ENCODE measurements at places on chromosomes 12 and 14.
A peak's percentile ranks its signal among the peaks of the same experiment; 100 is the strongest.

- no peak for DNase-seq
Observed at GRCh38 chr12:85060916-85061315, 24.8 kb downstream of the LRRIQ1 start.

- peak; percentile 79 for DNase-seq
Observed at GRCh38 chr14:69129264-69129880, 23.5 kb downstream of the DCAF5 start.

DNA sequence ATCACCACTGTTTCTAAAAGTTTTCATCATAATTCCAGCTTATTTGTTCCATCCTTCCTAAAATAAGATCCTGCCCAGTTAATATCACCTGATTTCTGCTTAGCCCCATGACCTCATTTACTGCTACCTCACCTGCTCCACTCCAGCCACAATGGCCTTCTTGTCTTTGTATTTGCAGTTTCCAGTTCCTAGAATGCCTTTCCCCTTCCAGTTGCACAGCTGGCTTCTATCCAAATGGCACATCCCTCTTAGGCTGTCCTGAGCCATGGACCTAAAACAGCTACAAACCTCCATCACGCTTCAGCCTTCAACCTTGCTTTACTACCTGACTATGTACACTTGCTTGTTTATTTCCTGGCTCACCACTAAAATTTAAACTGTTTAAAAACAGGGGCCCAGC is 6.5 kb upstream of the LGMN start:
- peak; percentile 60 for DNase-seq

DNA sequence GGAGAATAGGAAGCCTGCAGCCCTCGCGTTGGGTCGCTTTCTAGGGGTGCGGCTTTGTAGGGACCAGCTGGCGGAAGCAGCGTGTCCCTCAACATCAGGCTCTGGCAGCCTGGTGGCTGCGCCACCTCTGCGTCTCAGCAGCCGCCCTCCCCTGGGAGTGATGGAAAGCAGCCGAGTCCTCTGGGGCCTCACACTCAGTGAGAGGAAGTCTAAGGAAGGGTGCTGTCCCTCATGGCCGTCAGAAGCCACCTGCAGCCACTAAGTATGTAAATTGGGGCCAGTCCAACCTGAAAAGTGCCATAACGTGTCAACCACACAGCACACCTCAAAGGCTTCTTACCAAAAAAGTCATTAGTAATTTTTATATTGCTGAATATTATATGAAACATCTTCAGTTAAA is 80.3 kb downstream of the WDR20 start:
- no peak for DNase-seq

GRCh38 chr12:131090274-131091210 is 136.8 kb downstream of the ADGRD1 start:
- peak; percentile 40 for DNase-seq

DNA sequence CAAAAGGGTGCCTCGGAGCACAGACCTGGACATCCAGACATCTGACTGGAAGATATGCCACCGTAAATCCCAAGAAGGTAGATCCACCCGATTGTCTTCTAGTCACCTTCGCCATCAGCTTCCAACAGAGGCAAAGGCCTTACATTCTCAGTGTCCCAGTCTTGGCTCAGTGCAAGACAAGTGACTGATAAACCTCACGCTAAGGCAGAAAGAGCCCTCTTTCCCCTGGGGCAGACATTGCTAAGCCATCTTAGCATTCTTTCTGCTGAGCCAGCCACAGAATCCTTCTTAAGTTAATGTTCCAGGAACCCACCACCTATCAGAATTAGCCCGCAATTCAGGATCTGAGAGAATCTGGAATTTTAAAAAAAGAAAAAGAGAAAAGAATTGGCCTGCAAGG is 4.3 kb upstream of the PLEKHG6 start:
- peak; percentile 87 for DNase-seq

- DNase-seq = peak; percentile 29
Observed at GRCh38 chr14:104339361-104339760, 201.0 kb downstream of the KIF26A start.

- DNase-seq = no peak
Observed at GRCh38 chr12:118013283-118013682, 3.2 kb upstream of the RFC5 start.

DNA sequence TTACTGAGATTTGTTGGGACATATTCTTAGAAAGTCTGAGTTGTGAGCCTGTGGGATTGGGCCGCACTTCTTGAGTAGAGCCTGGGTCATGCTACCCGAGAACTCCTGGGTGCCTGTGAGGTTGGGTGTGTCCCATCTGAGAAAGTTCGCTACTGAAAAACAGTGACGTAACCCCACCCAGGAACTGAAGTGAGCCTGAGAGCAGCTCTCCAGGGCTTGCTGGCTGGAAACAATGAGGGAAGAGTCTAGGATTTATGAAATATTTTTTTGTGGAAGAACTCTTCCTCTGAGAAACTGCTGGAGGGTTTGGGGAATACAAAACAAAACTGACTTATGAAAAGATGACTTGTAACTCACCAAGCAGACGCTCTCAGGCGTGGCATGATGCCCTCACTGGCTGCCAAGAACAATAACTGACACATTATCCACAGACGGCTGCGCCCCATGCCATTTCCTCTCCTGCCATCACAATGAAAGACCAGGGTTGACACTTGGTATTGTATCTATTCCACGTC is 69.2 kb downstream of the RASSF3 start:
- DNase-seq = no peak

DNA sequence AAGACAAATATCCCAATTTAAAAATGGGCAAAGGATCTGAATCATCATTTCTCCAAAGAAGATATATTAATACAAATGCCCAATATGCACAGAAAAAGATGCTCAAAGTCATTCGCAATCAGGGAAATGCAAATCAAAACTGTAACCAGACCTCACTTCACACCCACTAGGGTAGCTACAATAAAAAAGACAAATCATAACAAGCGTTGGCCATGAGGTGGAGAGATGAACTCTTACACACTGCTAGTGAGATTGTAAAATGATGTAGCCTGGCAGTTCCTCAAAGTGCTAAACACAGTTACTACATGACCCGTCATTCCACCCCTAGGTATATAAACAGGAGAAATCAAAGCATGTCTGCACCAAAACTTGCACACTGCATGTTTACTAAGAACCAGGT is 30.4 kb downstream of the CDC42BPB start:
- no peak for DNase-seq

- no peak for DNase-seq
Observed at GRCh38 chr14:71119832-71120231, 212.6 kb downstream of the PCNX1 start.

DNA sequence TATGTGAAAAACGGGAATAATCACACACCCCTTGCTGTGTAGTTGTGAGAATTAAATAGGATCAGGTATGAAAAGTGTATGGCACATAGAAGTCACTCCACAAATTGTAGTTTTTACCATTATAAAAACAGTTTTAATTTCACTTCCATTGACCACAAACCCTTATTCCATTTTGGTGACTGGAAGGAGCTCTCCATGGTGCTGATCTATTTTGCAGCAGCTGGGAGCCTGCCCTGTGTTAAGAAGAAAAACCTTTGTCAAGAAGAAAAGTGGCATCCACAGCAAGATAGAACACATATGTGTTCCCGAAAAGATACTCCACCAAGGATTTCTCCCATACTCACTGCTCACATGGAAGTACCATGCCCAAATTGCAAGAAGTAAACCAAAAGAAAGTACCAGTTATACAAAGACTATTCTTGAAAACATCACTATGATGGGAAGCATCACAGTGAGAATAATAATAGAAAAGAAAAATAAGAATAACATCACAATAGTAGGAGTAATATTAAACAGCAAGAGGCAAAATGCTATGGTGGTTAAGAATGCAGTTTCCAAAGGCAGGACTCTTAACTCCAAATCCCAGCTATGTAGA is 58.7 kb downstream of the TUNAR start:
- no peak for DNase-seq

DNA sequence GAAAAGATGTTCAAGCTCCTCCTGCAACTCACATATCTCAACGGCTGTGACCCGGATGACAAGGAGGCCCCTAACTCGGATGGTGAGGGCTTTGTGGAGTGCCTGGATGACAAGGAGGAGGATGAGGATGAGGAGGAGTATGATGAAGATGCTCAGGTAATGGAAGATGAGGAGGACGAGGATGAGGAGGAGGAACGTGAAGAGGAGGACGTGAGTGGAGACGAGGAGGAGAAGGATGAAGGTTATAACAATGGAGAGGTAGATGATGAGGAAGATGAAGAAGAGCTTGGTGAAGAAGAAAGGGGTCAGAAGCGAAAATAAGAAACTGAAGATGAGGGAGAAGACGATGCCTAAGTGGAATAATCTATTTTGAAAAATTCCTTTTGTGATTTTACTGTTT is 702 bp downstream of the ANP32D start:
- DNase-seq = no peak

Measured in islet precursor cell (in vitro differentiated cells).